Left forelimb (tissue), 1 donor: ENCODE measurements at places on chromosomes 12 and 14.

- DNase-seq: no peak
Measured at GRCh38 chr14:88823968-88824313, 510 bp upstream of the TTC8 start.

- no peak for DNase-seq
Measured at GRCh38 chr14:72880820-72881219, 13.1 kb downstream of the DPF3 start.

DNA sequence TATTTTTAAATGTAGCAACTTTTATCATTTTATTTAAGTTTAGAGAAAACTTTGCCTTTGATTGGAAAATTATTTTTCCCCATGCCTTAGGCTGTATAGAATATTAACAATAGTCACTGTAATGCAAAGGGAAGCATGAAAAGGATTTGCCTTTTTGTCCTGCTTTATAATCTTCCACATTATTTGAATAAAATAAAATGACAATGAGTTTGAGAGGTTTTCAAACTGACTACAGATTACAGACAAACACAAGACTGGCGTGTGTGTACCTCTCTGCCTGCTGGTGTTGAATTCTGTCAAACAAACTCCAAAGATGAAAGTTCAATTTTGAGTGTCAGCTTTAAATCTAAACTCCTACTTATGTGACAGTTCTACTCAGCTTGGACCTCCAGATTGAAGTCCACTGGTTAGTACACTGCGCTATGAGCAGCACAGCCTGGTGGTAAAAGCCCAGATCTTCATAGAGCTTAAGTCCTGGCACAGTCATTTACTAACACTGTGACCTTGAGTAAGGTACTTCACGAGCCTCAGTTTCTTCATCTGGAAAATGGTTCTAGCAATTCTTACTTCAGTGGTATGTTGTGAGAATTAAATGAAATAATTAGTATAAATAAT lies 98.3 kb upstream of the CPNE8 start:
- DNase-seq: no peak

DNA sequence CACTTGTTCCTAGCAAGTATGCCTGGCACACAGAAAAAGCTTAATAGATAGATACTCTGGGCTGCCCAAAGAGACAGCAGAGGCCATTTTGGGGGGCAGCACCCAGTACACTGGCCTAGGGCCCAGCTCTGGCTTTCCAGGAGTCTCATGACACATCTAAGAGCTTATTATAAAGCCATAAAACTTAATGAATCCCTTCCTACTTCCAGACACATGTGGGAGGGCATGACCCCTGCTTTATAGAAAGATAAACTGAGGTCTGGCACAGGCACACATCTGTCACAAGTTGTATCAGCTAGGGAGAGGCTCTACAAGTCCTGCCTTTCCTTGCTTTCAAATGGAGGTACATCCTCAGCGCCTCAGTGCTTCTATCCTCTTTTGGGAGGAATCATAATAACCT lies 27.1 kb downstream of the FMNL3 start:
- DNase-seq: no peak

GRCh38 chr12:67442347-67442841 lies 173.2 kb downstream of the CAND1 start:
- DNase-seq: no peak

GRCh38 chr14:105761842-105762241 lies 235.5 kb downstream of the TMEM121 start:
- DNase-seq: no peak

GRCh38 chr12:45254254-45254653 lies 38.4 kb downstream of the ANO6 start:
- no peak for DNase-seq

DNA sequence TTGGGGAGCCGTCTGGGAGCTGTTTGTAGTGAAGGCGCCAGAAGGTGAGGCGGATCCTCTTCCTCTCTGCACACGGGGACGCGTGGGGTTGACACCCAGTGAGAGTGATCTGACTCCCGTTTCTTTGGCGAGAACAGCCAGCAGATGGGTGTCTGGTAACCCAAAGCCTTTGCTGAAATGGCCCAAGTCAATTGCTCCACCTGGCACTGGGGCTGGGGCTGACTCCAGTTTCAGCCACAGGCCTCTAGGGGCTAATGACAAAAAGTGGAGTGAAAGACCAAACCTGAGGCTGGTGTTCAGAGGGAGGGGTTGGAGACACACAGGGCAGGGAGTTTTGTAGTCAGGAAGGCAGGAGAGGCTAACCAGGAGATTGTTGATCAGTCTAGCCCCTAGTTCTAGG lies 87.0 kb downstream of the FRMD6 start:
- DNase-seq: no peak

- no peak for DNase-seq
Measured at GRCh38 chr12:1305063-1305434, 289.3 kb downstream of the FBXL14 start.

GRCh38 chr14:74954947-74955228 lies 509 bp downstream of the PGF start:
- no peak for DNase-seq

DNA sequence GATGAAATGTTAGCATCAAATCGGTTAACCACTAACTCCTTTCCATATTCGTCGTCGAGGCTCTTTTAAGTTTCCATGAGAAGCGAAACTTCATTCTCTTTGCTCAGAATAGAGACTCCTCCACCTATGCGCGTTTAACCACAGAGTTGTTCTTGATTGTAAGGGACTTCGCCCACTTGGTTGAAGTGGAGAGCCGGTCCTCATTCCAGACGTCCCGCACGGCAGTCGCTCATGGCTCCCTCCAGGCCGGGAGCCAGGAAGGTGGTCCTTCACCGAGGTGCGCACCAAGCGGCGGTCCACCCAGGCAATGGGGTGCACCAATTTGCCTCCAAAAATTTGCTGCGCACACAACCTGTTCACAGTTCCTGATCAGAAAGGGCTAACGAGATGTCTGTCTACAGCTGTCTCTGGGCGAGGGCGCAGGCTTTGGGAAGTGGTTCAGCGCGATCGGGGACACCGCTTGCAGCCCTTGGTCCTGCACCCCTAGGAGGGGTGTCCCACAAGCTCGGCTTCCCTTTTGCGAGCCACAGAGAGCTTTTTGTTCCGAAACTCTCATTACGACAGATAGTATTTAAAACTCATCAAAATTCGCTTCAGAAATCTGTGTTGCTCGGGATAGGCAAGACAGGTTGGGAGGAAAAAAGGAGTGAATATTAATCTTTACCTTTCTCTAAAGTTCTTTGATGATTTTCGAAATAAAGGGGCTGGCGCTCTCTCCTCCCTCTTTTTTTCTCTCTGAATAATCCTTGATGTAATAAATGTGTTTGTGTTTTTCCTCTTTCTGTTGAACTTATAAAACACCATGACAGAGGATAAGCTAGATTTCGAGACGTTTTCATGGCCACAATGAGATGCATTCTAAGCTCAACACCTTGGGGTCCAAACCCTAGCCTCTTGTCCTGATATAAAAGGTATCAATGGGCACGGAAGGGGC lies 6.4 kb upstream of the ALX1 start:
- DNase-seq: no peak

GRCh38 chr14:94360945-94361565 lies 27.3 kb downstream of the SERPINA1 start:
- no peak for DNase-seq

GRCh38 chr14:96953087-96953874 lies 156.1 kb downstream of the VRK1 start:
- DNase-seq: no peak

DNA sequence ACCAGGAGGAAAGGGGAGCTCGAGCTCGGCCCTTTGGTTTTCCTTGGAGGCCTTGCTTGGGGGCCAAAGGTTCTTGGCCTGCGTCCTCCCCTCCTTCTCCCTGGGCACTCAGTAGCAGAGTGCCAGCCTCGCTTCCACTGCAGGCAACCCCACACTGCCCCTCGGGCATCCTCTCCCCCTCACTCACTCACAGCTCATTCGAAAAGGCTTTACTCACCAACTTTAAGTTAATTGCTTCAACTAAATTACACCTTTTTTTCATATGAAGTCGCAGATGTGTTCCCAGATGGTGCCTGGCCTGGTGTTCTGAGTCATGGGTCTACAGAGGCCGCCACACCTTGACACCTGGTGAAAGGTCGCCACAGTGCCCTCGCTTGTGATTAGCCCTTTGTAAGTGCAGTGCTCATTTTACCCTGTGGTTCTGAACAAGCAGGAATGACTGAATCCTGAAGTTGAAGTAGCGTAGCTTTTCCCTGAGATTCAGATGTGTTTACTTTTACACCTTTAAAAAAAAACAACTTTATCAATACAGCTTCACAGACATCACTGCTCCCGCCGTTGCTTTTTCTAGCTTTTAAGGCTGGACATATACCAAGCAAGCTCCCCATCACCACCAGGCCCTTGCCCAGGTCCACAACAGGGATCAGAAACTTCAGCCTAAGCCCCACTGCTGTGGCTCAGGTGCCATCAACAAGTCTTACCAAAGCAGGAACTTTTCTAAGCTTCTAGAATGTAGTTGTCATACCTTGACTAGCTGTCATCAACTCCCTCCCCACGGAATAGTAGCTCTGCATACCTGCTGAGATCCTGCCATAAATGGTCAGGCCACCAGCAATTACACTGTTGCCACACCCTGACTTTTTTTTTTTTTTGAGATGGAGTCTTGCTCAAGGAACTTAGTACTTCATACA lies 20.3 kb upstream of the ADIPOR2 start:
- no peak for DNase-seq

DNA sequence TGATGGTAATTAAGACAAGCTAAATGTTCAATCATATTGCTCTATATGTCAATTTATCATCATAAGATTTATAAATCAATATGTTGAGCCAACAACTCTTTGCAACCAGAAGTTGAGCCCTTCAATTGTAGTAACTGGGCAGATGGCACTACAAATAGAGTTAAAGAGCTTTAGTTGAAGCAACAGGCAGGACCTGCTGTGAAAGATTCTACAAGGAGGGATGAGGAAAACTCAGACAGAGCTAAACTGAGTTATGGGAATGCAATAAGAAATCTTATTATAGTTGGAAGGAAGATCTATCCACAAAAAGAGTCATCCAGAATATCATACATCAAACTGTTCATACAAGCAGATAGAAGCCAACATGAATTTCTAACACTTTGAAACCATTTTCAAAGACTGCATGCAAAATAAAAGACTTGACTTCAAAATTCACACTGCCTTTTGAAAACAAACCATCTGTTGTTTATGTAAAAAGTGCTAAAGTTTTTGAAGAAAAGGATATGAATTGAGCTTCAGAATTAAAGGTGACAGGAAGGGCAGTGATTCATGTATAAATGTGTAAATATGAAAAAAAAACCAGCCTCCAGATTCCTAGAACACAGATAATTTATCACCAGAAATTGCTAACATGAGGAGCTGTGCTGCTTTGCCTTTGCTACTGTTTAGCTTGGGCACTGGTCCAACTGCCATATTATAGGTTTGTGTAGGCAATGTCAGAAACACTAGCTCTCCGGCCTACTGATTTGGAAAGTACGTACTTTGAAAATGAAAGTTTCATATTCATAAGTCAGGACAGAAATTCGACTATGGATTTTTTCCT lies 133.2 kb downstream of the SLC35F4 start:
- no peak for DNase-seq

GRCh38 chr12:129195081-129195480 lies 341.8 kb downstream of the GLT1D1 start:
- no peak for DNase-seq

- DNase-seq: no peak
Measured at GRCh38 chr12:49294086-49294803, 702 bp upstream of the PRPH start.

DNA sequence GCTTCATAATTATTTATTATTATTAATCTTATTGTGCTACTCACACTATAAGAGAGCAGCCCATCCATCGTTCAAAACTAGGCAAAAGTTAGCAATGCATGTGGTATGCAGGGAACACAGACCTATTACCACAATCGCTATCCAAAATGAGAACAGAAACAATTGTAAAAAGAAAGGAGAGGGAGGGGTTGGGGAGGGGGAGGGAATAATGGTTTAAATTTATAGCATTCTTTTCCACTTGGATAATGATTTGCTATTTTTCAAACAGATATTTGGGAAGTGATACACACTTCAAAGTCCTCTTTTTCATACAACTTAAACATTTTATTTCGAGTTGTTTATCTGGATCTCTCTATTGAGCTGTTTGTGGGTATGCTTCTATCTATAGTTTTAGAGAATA lies 248.6 kb upstream of the SOX5 start:
- no peak for DNase-seq

DNA sequence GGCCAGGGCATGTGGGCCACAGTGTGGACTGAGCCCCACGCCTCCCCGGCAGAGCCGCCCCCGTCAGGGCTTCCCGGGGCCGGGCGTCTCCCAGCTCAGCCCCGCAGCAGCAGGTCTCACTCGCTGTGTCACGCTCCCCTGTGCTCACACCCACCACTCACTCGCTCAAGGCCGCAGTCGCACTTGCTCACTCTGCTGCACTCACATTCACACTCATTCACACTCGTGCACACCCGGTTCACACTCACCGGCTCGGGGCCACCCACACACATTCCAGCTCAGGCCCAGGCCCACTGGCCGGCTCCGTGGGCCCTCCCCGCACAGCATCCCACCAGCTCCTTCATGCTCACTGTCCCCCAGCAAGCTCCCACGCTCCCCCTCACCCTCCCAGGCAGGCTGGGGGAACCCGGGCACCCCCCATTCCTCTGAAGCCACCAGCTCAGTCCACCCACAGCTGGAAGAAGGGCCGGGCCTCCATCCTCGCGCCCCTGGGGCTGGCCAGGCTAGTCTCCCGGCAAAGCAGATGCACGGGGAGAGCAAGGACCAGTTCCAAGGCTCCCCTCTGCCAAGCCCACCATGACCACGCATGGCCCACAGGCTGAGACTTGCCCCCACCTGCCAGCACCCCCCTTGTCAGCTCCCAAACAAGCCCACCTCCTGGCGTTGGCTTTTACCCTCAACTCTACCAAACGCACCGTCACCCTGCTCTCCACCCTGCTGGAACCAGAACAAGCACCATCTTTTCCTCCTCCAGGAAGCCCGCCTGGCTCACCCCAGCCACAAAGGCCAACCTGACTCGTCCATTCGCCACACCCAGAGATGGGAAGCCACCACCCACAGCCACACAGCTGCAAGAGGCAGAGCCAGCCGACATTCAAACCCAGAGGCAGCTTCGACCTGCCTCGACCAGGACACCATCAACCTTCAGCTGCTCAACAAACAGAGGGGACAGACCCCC lies 28.0 kb downstream of the NCOR2 start:
- DNase-seq: no peak

GRCh38 chr12:15794196-15794595 lies 5.0 kb upstream of the EPS8 start:
- DNase-seq: no peak
